ENCODE measurements at places on chromosomes 5 and 9. TPM values are rescaled to one million over a fixed set of nuclear protein-coding genes. Genes with fewer than 3 reads are reported as not detected.

PCDHB13 gene
- 7.1 TPM for total RNA-seq

CIZ1 gene
- 156 TPM for total RNA-seq

FGF1 gene
- total RNA-seq = 0.13 TPM

LIX1 gene
- 0.46 TPM for total RNA-seq

OR1Q1 gene
- not detected for total RNA-seq

PCDHA11 gene
- total RNA-seq = 7.8 TPM

ANKRD18B gene
- 0.41 TPM for total RNA-seq

AK3 gene
- 29.2 TPM for total RNA-seq

LHFPL2 gene
- total RNA-seq = 47.6 TPM

All from endothelial cell (in vitro differentiated cells).